ENCODE measurements at places on chromosomes 2 and 18.

GRCh38 chr2:167484875-167485274 is 596.6 kb downstream of the XIRP2 start:
- H3K36me3 ChIP-seq, result no peaks in the 10 kb centered on the region
- H3K4me1 ChIP-seq, result peaks cover 6% of the 10 kb centered on the region

DNA sequence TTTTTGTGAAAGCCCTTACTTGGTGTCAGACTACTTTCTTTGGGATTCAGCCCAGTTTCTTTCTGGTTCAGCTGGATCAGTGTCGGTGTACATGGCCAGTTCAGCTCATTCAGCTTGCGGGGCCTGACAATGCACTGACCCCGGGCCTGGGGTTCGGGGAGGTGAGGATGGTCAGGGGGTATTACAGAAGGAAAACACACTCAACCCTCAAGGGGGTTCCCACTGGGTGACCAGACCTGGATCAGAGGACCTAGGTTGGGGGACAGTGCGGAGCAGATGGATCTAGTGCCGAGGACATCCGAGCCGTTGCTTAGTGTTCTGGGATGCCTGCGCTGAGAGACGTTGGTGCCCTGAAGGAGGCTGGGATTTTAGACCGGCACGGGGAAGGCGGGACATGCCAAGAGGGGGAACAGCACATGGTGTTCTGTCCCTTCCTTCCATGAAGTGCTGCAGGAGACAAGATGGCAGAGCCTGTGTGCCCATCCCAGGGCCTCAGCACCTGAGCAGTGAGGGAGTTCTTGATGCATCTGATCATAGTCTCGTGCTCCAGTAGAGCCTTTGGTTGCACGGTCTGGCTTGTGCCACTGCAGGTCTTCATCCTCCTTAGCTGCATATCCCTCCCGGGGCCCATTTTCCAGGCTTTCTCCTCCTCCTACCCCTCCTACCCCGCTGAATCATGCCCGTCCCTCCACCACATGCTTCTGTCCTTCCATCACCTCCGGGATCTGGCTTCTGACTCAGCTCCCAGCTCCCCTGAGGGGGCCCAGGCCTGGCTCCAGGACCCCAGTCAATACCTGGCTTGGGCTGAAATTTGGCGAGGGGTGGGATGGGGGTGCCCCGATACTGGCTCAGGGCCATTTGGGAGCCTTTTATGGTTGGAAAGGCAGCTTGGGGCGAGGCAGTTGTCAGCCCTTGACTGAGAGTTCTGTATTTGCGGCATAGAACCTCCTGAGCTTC is 18.0 kb downstream of the SPEG start:
- H3K27me3 ChIP-seq, result no peaks in the 10 kb centered on the region
- peaks cover 90% of the 10 kb centered on the region for H3K4me1 ChIP-seq
- H3K4me3 ChIP-seq, result no peak overlapping the region
- peaks cover 13% of the 10 kb centered on the region for H3K36me3 ChIP-seq
- peak overlapping the region; percentile 99 for H3K27ac ChIP-seq
- DNase-seq, result peak; percentile 95

- no peaks in the 10 kb centered on the region for H3K27me3 ChIP-seq
- H3K4me3 ChIP-seq, result no peak overlapping the region
- no peaks in the 10 kb centered on the region for H3K4me1 ChIP-seq
- H3K27ac ChIP-seq, result no peak overlapping the region
- no peak for DNase-seq
- H3K36me3 ChIP-seq, result peaks cover 4% of the 10 kb centered on the region
These were observed 25.5 kb downstream of the LNPK start for GRCh38 chr2:175976391-175977157.

DNA sequence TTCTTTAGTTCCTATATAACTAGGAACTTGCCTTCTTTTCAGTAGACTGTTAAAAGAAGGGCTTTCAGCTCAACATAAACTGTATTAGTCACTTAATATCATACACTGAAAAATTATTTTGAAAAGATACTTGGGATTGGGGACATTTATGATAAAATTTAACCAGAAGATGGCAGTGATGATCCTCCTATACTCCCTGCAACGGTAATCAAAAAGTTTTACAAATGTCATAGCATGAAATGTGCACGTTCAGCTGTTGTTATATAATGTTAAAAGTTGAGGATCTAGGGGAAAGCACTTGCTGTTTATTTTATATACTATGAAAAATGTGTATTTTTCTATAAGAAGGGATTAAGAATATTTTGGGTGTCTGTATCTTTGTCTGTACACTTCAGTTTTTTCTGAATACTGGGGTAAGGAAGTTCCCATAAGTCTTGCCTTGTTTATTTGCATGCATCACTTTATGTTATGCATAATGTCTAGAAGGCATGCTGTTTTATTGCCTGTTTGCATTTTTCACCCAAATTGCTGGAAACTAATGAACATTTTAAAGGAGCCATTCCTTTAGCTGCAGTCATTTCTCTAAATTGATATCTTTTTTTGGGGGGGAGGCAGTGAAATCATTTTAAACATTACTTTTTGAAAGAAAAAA is 19.0 kb downstream of the DYNC1I2 start:
- peaks cover 15% of the 10 kb centered on the region for H3K4me1 ChIP-seq
- no peak overlapping the region for H3K4me3 ChIP-seq

- DNase-seq, result no peak
- H3K27ac ChIP-seq, result peak overlapping the region; percentile 69
- H3K4me3 ChIP-seq, result no peak overlapping the region
These were observed 132.8 kb downstream of the THADA start for GRCh38 chr2:43462866-43463641.

DNA sequence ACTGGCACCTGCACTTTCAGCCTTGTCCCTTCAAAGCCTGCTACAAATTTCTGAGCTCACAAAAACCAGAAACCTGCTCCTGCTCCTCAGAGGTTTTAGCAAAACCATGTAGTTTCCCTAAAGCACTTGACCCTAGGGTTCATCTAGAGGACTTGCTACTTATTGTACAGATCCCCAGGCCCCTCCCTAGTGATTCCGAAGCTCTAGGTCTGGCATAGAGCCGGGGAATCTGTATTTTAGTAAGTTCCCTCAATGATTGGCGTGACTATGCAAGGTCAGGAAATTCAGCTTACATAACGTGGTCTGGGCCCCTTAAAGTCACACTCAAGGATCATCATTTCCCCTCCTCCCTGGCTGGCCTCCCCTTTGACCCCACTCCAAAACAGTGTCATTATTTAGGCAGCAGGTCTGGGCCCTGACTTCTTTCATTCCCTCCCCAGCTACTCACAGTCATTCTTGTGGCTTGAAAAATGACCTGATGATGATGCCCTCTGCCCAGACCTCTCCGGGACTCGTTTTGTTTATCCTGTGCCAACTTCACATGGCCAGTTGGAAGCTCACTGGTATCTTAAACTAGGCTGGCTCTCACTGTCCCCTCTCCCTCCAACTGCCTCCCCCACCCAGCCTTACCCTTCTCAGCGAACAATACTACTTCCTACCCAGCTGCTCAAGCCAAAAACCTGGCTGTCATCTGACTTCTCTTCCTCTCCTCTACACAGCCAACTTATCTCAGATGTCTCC is 36.0 kb downstream of the WDFY1 start:
- H3K4me3 ChIP-seq, result no peak overlapping the region
- H3K36me3 ChIP-seq, result no peaks in the 10 kb centered on the region
- no peak for DNase-seq
- peaks cover 10% of the 10 kb centered on the region for H3K4me1 ChIP-seq

DNA sequence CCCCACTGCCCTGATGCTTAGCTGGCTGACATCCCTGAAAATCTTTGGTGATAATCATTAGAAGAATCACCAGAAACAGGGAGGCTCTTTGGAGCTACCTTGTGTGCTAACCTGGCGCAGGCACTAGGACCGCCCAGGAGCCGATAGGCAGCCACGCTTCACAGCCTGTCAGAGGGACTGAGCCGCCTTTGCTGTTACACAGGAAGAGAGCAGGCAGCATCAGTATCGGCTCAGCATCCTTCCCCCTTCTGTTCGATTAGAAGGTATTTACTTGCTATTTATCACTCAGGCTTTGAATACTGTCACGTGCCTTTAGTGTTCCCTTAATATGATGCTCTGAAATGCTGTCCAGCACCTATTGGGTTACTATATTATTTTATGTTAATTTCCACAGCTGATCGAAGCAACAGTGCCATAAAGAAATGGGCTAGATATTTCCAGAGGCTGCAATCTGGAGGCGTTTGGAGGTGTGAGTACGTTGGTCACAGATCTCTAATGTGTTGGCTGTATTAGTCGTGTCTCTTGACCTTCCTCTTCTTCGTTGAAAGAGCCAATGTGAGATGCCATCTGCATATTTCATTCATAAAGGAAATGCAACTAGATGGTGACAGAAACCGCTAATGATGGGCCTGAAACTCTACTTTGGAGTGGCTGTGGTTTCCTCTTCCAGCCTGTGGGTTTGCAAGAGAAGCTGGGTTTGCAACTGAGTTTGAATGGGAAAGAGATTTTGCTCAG is 110.4 kb upstream of the RAB27B start:
- H3K27ac ChIP-seq, result no peak overlapping the region
- no peaks in the 10 kb centered on the region for H3K4me1 ChIP-seq
- no peak for DNase-seq
- no peaks in the 10 kb centered on the region for H3K36me3 ChIP-seq

DNA sequence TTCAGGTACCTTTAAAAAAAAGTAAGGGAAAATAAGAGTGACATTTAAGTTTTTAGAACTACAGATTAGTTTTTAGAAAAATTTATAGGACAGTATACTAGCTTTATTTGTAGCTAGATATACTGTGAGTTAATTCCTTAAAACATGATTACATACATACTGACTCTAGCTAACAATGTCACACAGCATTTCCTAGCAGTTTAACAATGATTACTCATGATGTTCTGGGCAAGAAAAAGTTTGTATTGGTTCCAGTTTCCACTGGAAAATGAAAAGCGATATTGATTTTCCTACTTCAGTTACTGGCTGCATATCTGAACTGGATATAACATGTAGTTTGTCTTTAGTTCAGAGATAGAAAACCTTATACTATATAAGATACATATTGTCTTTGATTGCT is 19.4 kb downstream of the SLC39A6 start:
- no peaks in the 10 kb centered on the region for H3K4me1 ChIP-seq
- no peaks in the 10 kb centered on the region for H3K36me3 ChIP-seq
- H3K27ac ChIP-seq, result no peak overlapping the region
- DNase-seq, result no peak

GRCh38 chr2:160418398-160418765 is 75.2 kb downstream of the RBMS1 start:
- H3K27me3 ChIP-seq, result no peaks in the 10 kb centered on the region
- H3K27ac ChIP-seq, result peak overlapping the region; percentile 35
- no peak overlapping the region for H3K4me3 ChIP-seq
- no peaks in the 10 kb centered on the region for H3K4me1 ChIP-seq

GRCh38 chr2:232485757-232486557 is 1.7 kb downstream of the ECEL1 start:
- H3K36me3 ChIP-seq, result no peaks in the 10 kb centered on the region
- H3K27ac ChIP-seq, result no peak overlapping the region
- peak; percentile 30 for DNase-seq
- H3K27me3 ChIP-seq, result peaks cover 38% of the 10 kb centered on the region
- peaks cover 10% of the 10 kb centered on the region for H3K4me1 ChIP-seq
- no peak overlapping the region for H3K4me3 ChIP-seq

DNA sequence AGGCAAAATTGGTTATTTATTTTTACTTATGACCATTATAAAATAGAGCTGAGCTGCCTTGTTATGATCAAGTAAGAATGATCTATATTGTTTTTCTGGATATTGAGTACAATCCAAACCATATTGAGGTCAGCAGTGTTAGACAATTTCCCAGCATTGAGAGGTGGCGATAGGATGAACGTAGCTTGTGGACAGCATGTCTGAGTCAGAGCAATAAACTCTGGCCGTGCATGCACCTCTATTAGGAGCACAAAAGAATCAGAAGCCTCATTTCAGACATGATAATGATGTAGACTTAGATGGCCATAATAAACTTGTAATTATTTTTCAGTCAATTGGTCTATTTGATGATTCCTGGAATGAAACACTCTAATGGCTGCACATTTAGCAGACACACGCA is 491.6 kb downstream of the RIT2 start:
- H3K4me1 ChIP-seq, result no peaks in the 10 kb centered on the region
- no peak overlapping the region for H3K27ac ChIP-seq
- H3K4me3 ChIP-seq, result no peak overlapping the region

- H3K36me3 ChIP-seq, result no peaks in the 10 kb centered on the region
- DNase-seq, result no peak
- peaks cover 89% of the 10 kb centered on the region for H3K27me3 ChIP-seq
- no peak overlapping the region for H3K4me3 ChIP-seq
- H3K4me1 ChIP-seq, result peaks cover 40% of the 10 kb centered on the region
These were observed 2.5 kb downstream of the RAX start for GRCh38 chr18:59270689-59271257.

GRCh38 chr2:7096726-7097352 is 179.6 kb downstream of the RNF144A start:
- no peaks in the 10 kb centered on the region for H3K4me1 ChIP-seq
- no peak for DNase-seq
- H3K27me3 ChIP-seq, result no peaks in the 10 kb centered on the region
- no peak overlapping the region for H3K27ac ChIP-seq
- H3K36me3 ChIP-seq, result no peaks in the 10 kb centered on the region
- no peak overlapping the region for H3K4me3 ChIP-seq

- no peaks in the 10 kb centered on the region for H3K4me1 ChIP-seq
- H3K36me3 ChIP-seq, result no peaks in the 10 kb centered on the region
- peaks cover 17% of the 10 kb centered on the region for H3K27me3 ChIP-seq
- DNase-seq, result peak; percentile 53
- H3K27ac ChIP-seq, result no peak overlapping the region
These were observed 3.4 kb downstream of the CHRNG start for GRCh38 chr2:232542715-232543467.

GRCh38 chr2:105339414-105339813 is 2.1 kb downstream of the C2orf49 start:
- peaks cover 6% of the 10 kb centered on the region for H3K36me3 ChIP-seq
- H3K4me1 ChIP-seq, result no peaks in the 10 kb centered on the region
- no peak overlapping the region for H3K4me3 ChIP-seq
- no peaks in the 10 kb centered on the region for H3K27me3 ChIP-seq
- no peak overlapping the region for H3K27ac ChIP-seq

DNA sequence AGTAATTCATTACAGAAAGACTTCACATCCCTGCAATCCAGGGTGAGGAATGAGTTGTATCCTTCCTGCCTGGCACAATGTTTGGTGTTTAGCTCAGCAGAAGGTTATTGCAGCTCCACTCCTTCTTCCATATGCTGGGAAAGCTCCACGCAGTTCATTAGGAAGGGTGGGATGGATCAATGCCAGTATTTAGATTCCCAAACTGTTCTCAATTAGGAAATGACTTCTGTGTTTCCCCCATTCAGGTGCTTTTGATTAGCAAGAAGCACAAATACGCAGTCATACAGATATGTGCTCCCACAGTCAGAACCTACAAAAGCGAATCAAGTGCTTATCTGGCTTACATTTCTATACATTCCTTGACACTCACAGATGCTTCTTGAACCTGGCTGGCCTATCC is 340.6 kb downstream of the NYAP2 start:
- H3K4me1 ChIP-seq, result peaks cover 6% of the 10 kb centered on the region
- H3K27ac ChIP-seq, result no peak overlapping the region
- H3K4me3 ChIP-seq, result no peak overlapping the region
- no peaks in the 10 kb centered on the region for H3K27me3 ChIP-seq
- H3K36me3 ChIP-seq, result no peaks in the 10 kb centered on the region
- no peak for DNase-seq

All from sigmoid colon (tissue), 7 donors.